Neural crest cell (in vitro differentiated cells): ENCODE measurements at places on chromosomes 1 and 21.

- DNase-seq = no peak
These were observed 1577.9 kb downstream of the PLA2G4A start for GRCh38 chr1:188406636-188407035.

GRCh38 chr1:222996310-222996975 lies 146.6 kb downstream of the TLR5 start:
- DNase-seq = no peak

- no peak for DNase-seq
These were observed 114.3 kb downstream of the NMNAT2 start for GRCh38 chr1:183303901-183304300.

GRCh38 chr1:203691447-203691846 lies 64.8 kb downstream of the ATP2B4 start:
- DNase-seq = no peak

DNA sequence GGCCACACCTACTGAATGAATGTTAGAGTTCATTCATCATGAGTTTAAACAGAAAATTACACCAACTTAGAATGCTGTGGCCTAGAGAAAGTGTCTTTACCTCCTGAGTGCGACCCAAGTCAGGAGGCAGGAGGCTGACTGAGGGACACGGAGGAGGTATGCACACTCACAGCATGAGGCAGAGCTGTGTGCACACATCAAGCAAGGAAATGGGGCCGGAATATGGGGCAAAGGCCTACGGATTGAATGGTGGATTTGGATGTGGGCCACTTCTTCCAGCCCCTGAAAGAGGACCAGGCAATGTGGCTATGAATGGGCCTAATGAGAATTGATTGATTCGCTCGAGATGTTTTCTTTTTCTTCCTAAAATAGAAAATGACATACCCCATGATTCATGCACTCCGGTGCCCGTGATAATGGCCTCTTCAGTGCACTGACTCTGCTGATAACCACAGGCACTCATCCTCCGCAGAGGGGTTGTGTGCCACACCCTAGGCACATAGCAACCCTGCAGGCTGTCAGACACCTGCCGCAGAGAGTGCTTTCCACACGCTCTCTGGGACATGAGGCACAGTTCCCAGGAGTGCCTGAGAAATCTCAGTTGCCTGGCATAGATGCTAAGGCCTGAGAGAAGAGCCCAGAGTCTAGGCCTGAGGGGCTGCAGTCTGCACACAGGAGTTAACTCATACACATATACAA lies 155.5 kb downstream of the GLUL start:
- DNase-seq = no peak

DNA sequence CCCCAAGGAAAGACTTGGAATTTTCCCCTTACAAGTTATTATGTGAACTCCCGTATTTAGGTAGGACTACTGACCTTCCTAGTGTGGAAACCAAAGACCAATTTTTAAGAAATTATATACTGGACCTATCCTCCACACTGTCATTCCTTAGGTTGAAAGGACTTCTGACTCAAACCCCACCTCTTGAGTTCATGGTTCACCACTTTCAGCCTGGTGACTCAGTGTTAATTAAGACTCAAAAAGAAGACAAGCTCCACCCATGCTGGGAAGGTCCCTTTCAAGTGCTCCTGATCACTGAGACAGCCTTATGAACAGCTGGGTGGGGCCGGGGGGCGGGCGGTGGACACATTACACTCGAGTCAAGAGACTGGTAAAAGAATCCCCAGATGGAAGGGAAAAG lies 113.2 kb downstream of the LRRC53 start:
- DNase-seq = no peak
